ENCODE measurements at places on chromosomes 5 and 9.

DNA sequence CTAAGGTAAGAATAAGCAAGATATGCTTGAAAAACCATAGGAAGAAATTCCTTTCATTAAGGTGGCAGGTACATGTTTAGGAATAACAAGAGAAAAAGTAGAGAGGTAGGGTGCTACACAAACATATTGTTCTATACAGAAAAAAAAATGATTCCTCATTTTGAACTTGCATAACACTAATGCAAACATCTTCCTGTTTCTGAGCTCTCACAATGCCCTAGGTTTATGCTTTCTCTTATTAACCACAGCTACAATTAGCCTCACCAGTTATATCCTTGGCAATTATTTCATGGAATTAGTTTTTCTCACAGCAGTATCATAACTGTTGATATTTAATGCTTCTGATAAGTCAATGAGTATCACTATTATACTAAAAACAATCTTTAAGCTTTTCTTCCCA, 20.7 kb downstream of the CEMIP2 start:
- no peak for DNase-seq

GRCh38 chr9:98391867-98392266, 136.4 kb upstream of the TBC1D2 start:
- DNase-seq = no peak

- DNase-seq = no peak
Observed at GRCh38 chr5:141811287-141812155, 66.7 kb downstream of the PCDH1 start.

DNA sequence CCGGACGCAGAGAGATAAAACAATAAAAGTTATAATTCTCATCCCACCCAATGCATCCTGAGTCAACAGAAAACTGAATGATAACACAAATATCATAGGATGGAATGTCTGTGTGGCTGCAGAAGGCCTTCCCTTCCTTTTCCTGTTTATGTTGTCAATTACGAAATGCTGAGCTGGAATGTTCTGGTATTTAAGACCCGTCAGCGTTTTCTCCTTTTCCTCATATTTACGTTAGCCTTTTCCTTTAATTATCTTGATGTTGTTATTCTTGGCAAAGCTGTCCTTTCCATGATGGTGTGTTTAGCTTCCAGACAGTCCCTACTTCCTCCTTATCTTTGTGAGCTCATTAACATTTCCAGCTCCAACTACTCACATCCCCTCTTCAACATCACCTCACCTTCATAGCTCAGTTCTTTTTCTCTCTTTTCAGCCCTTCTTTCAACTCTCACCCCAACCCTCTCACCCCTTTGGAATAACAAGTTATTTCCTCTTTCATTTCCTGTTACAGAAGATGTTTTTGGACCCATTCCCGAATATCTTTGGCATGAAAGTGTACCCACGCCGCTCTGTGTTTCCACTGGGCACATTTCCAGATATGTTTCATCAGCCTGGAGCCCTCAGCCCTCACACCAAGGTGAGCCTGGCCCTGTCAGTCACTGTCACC, 221.6 kb downstream of the NR2F1-AS1 start:
- DNase-seq = no peak

DNA sequence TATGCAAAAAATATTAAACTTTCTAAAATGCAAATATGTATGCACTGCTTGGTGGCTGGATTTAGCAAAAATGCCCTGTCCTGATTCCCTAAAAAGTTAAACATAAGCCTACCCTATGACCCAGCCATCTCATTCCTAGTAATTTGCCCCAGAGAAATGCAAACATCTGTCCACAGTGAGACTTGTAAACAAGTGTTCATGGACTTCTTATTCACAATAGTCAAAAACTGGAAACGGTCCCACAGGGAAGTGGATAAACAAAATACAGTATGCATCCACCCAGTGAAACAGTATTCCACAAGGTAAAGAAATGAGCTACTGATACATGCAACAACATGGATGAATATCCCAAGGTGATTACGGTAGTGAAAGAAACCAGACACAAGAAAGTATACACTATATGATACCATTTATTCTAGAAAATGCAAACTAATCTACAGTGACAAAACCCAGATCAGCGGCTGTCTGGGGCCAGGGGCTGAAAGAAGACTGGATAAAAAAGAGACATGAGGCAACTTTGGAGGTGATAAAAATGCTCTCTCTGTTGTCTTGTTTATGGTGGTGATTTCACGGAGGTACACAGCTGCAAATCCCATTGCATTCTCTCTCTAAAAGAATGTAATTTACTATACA, 277.3 kb downstream of the GLIS3 start:
- no peak for DNase-seq

DNA sequence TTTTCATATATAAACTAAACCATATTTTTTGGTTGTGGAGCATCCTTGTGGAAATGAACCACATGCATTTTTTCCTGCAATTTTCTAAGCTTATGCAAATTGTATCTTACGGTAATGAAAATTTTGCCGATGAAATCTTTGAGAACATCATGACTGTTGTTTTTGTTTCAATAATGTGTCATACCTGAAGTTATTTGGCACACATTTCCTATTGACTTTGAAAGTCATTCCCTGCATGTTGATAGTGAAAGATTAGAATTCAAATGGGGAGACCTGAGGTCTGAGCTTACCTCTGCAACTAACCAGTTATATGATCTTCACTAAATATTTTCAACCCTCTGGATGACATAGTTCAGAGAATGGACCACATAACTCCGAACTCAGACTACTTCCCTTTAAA, 88.5 kb downstream of the PRR16 start:
- DNase-seq = no peak

- no peak for DNase-seq
Observed at GRCh38 chr5:139901251-139901575, 105.6 kb downstream of the PSD2 start.

DNA sequence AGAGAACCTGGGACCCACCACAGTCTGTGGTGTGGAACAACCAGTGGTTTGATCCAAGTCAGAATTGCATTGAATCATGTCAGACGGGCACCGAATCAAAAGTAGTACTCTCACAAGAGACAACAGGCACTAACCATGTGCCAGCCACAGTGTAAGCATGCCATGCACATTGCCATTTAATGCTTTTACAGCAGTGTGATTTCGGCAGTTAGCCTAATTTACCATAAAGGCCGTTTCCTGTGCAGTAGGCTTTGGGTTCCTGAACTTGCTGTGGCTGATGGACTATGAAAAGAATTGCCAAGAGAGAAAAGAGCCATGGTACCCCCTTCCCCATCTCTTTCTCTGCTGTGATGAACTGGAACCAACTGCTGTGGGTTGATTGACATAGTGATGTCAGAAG, 540.6 kb downstream of the EBF1 start:
- DNase-seq = no peak

- DNase-seq = no peak
Observed at GRCh38 chr5:81426359-81427030, 32.6 kb upstream of the ACOT12 start.

DNA sequence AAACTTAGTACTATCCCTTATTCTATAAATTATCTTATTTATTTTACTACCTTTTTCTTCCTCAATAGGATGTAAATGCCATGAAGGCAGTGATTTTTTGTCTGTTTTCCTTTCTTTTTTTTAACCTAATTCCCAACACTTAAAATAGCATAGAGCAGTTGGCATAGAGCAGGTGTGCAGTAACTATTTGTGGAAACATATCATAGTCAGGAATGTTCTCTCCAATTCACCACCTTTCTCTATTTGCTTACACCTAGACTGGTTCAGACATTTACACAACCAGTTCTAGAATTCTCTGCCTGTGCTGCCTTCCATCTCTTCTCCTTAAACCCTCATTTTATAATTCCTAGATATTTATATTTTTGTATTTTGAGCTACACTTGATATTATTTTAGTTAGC, 49.6 kb downstream of the IL31RA start:
- DNase-seq = no peak

DNA sequence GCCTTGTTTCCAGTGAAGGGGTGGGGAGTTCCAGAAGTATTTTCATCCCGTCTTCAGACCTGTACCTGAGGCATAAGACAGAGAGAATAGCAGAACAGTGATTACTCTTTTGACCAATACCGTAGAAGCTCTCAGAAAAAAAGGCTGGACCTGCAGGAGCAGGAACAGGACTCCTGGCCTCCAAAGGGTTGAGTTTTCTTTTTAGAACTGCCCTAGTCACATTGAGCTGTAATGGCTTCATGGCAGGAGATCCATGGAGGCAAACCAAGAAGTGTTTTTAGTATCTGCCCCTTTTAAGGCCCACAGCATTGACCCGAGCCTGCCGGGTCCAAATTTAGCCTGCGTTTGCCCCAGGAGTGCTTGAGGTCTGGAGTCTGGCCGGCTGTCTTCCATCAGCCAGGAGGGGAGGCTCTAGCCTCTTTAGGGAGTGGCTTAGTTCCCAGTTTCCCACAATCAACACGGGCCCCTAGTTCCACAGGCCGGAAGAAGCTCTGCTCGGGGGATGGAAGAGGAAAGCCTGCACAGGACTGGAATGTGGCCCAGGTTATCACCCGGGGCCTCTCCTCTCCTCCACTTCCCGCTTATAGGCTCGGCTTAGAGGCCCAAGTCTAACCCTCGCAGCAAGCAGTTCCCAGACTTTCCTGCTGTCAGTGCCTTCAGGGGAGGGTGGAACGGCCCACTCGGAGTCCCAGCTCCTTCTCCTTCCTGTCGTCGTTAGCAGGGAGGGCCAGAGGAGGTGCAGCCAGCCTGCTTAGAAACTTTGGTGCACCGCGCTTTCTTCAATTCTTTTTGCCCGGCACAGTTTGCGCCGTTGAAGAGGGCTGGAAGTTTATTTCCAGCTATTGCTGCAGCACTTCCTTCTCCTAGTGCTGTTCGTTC, 80.7 kb downstream of the C9orf152 start:
- no peak for DNase-seq
